ENCODE measurements at places on chromosomes 4 and X.

GRCh38 chr4:88570001-88570400 lies 22.3 kb upstream of the HERC3 start:
- DNase-seq = no peak

DNA sequence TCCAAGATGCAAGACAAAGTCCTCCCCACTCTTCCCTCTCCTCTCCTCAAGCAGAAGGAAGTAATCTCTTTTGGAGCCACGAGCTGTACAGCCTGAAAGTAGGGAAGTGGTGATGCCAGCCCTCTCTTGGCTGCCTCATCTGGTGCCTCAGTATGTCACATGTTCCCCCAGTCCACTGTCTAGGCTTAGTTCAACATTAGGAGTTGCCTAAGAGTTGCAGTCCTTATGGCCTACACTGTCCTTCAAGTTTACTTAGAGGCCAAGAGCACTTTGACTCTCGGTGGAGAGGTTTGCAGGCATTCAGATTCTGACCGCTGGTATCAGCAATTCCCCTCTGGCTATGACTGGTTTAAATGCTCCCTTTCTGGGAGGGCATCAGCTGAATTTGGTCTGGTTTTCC lies 735.6 kb downstream of the GLUD2 start:
- DNase-seq = no peak

- DNase-seq = no peak
Observed at GRCh38 chr4:169253113-169253671, 17.6 kb downstream of the SH3RF1 start.

GRCh38 chr4:39732728-39733127 lies 34.8 kb downstream of the UBE2K start:
- no peak for DNase-seq

- DNase-seq = no peak
Observed at GRCh38 chr4:14583331-14583730, 418.9 kb upstream of the CPEB2 start.

GRCh38 chr4:108035691-108036090 lies 46.0 kb downstream of the HADH start:
- no peak for DNase-seq

- DNase-seq = no peak
Observed at GRCh38 chr4:123405267-123405865, 8.8 kb downstream of the SPRY1 start.

GRCh38 chr4:75880278-75880677 lies 22.0 kb downstream of the PPEF2 start:
- DNase-seq = no peak

- DNase-seq = no peak
Observed at GRCh38 chr4:184011826-184012380, 106.8 kb downstream of the STOX2 start.
